ENCODE measurements at places on chromosomes 3 and 15.

DNA sequence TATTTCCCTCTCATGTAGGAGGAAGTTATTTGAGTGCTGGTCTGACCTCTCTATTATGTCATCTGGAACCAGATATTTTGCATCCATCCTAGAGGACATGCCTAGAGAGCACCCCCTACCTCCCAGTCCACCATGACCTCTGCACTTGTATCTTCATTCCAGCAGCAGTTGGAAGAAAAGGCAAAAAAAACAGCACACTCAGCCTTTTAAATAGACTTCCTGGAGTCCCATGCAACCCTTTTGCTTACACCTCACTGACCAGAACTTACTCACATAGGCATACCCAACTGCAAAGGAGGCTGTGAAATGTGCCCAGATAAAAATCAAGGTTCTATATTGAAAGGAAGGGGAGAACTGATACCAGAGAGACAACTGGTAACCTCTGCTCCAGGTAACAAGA is 92.3 kb upstream of the FHIT start:
- no peak for DNase-seq

GRCh38 chr3:30597769-30598134 is 8.6 kb upstream of the TGFBR2 start:
- no peak for DNase-seq

DNA sequence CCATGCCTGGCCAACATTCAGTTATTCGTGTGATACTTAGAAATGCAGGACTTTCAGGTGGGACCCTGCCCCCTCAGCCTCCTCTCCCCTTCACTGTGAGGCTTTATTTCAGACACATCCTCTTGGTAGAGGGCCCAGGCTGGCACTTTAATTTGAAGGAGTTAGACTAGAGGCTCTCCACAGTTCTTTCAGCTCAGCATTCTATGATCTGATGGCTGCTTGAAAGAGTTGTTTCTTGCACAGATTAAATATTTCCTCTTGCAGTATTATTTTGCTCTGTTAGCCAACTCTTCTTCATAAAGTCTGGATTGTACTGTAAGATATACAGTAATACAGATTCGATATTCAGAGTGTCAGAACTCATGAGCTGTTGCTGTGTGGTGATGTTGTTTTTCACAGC is 35.1 kb downstream of the CTDSPL start:
- no peak for DNase-seq

DNA sequence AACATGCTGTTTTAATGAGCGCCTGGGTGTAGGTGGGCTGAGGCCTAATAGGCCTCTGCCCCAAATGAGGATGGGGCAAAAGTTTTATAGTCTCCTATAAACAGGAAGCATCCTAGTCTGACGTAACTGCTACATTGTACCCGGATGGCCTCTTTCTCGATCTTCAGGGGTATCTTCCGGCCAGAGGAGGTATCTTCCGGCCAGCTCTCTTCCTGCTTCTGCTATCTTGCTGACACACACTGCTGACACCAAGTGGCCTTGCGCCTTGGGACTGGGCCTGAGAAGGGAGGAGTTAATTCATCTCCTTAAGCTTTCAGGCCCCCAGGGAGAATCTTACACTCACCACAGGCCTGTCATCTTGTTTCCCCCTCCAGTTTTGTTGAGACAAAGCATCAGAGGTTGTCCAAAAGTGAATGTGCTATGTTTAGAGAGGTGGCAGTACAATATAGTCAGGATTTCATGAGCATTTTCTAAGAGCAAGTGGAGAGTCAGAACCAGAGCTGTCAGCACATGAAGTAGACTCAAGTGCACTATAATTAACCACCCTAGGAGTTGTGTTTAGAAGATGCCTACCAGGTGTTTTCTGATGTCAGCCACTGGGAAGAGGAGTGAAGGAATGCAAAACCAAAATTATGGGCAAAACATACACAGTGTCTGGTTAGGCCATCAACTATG is 15.6 kb upstream of the IGSF10 start:
- no peak for DNase-seq

DNA sequence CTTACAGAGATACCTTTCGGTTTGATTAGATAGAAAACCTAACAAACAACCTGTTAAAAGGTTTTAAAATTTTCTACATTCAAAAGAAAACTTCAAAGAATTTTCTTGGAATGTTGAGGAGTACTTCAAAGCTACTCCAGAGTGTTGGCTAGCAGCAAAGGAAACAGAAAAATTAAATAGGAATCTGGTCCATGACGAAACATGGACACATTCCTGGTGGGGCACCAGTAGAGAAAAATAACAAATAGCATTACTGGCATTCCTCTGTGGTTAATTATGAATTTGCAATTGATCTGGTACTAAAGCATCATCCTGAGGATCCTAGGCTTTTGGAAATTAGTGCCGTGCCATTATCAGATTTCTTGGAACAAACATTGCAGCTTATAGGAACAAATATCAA is 59.5 kb upstream of the DPPA4 start:
- no peak for DNase-seq

DNA sequence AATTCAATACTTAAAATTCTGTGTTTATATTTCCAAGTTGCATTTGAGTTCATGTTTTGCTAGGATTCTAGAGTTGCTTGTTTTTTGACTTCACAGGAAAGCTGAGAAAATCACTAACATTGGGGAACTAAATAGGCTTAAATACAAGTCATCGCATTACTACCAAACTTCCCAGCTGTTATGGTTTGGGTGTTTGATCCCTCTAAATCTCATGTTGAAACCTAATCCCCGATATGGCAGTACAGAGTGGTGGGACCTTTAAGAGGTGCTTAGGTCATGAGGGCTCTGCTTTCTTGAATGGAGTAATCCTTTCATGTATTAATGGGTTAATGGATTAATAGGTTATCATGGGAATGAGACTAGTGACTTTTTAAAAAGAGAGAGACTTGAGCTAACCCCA is 77.2 kb upstream of the ARPP21 start:
- no peak for DNase-seq

DNA sequence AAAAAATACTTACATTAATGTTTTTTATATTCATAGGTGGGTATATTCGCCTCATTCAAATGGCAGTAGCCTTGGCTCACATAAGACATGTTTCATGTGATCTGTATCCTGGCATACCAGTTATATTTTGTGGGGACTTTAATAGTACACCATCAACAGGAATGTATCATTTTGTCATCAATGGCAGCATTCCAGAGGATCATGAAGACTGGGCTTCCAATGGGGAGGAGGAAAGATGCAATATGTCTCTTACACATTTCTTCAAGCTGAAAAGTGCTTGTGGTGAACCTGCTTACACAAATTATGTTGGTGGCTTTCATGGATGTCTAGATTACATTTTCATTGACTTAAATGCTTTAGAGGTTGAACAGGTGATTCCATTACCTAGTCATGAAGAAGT is 3.5 kb downstream of the PDE12 start:
- no peak for DNase-seq

- no peak for DNase-seq
Observed at GRCh38 chr3:50572801-50573371, 3.6 kb downstream of the HEMK1 start.

- DNase-seq, result no peak
Observed at GRCh38 chr3:128338536-128339330, 128.0 kb downstream of the DNAJB8 start.

- DNase-seq, result no peak
Observed at GRCh38 chr15:39946862-39947261, 12.9 kb downstream of the EIF2AK4 start.

GRCh38 chr3:193775421-193776077 is 182.5 kb downstream of the OPA1 start:
- DNase-seq, result peak; percentile 46

DNA sequence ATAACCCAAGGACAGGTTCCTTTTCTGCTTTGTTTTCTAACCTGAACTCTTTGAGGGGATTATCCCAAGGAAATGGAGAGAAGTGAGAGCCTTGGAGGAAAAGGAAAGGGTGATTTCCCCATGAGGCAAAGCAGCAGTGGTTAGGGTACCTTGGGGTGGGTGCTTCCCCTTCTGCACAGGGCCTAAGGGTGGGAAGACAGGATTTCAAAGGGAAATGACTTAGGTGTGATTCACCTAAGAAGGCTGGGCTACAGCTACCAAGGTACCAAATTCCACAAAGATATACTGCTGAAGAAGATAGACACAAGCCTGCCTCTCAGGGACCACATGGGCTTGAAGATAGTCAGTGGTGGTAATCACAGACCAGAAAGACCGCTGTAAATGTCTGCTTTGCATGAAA is 325.3 kb upstream of the DPH6 start:
- DNase-seq, result no peak

DNA sequence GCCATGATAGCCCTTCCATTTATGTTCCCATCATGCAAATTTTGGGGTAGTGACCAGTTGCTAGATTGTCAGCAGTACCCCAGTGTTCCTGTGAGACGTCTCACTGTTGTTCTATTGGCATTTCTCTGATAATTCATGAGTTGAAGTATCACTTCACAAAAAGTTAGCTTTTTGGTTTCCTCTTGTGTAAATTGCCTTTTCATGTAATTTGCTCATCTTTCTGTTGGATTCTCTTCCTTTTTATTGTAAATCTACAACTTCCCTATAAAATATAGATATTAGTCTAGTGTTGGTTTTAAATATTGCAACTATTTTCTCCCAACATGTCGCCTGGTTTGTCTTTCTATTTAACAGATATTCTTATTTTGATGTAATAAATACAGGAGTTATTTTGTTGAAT is 7.5 kb upstream of the A4GNT start:
- DNase-seq, result no peak

GRCh38 chr3:138862531-138862923 is 27.8 kb upstream of the PIK3CB start:
- DNase-seq, result no peak

DNA sequence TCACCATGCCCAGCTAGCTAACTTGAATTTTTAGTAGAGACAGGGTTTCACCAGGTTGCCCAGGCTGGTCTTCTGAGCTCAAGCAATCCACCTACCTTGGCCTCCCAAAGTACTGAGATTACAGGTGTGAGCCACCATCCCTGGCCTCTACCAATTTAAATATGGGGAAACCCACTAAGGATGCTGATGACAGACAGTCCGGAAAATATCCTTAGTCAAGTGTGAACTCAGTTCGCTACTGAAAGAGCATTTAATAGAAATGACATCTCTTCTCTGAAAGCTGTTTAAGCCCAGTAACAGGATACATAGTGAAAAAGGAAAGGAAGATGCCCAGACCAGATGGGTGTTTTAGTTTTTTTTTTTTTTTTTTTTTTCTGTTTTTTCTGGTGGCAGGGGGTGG is 7.7 kb upstream of the GRAMD2A start:
- DNase-seq, result no peak

GRCh38 chr3:180402471-180403073 is 199.4 kb upstream of the TTC14 start:
- DNase-seq, result no peak

- no peak for DNase-seq
Observed at GRCh38 chr3:135268941-135269532, 474.0 kb downstream of the EPHB1 start.

DNA sequence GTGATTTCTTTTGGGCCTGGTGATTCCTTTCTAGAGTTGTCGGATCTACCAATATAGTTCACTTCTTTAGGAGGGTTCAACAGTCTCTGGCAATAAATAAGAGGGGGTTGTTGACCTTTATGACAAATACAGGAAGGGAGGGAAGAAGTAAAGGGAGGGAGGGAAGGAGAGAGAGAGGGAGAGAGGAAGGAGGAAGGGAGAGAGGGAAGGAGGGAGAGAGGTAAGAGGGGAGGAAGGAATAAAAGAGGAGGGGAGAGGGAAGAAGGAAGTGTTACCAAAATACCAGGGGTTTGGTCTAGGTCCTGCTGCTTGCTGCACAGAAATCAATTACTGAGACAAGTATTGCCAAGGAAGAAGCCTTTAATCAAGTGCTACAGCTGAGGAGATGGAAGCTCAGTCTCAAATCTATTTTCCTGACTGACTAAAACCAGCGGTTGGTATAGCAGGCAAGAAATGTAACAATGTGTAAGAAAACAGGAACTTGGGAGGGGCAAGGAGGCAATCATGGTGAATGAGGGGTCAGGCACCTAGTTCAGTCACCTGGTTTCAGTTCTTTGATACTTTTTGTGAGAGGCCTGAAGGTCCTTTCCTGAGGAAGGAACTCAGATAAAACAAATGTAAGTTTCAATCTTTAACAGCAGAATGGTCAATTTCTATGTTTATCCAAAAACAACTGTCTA is 14.1 kb upstream of the TMEM40 start:
- DNase-seq, result no peak

GRCh38 chr3:182629521-182629920 is 163.8 kb upstream of the ATP11B start:
- no peak for DNase-seq

- no peak for DNase-seq
Observed at GRCh38 chr3:154050766-154051165, 70.4 kb upstream of the ARHGEF26 start.
